ENCODE measurements at places on chromosomes 16 and 17.

- no peak for DNase-seq
Observed at GRCh38 chr17:21374441-21375161, 1.6 kb upstream of the KCNJ12 start.

DNA sequence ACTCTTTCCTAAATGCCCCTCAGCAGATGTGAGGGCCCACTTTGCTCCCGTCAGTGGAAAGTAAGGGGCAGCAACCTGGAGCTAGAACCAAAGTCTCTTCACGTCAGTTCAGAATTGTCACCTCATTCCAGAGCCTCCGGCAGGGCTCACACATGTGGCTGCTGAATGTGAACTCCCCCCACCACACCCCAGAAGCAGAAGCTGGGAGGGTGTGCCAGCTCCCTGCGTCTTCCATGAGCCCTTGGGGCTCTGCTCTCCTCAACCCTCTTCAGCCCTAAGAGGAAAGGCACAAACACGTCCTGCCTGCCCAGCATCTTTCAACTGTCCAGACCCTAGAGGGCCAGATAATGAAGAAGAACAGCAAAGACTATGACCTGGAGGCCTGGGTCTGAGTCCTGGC is 105.3 kb downstream of the SALL1 start:
- no peak for DNase-seq

DNA sequence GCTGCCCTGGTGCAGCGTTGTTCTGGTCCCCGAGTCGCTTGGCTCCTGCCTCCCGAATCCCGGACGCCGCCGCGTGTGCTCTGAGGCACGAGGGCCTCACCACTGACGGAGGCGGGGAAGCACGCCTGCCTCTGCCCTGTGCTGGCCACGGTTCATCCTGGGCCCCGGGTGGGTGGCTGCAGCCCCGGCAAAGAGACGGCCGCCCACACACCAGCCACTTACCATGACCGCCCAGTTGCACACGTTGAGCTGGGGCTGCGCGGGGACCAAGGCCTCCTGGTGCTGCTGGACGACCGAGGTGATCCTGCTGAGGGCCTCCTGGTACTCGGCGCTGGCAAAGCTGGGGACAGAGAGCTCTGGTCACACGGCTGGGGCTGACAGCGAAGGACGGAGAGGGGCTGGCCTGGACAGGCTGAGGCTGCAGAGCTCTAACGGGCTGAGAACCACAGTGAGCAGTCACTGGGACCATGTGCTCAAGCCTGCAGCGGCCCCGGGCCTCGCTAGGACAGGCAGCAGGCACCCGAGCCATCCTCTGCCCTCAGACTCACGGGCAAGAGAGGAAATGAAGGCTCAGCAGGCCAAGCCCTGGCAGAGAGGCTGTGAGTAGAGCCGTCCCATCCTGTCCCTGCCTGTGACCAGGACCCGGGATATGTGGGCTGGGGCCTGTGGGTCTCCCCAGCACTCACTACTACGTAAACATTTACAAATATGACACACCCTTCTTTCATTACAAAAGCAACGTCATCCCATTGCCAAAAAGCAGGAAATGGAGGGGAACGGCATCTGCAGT is 6.3 kb upstream of the APRT start:
- DNase-seq: no peak

- DNase-seq: no peak
Observed at GRCh38 chr17:4782652-4783051, 3.5 kb downstream of the VMO1 start.

GRCh38 chr17:10742431-10742830 is 12.6 kb upstream of the TMEM220 start:
- no peak for DNase-seq

DNA sequence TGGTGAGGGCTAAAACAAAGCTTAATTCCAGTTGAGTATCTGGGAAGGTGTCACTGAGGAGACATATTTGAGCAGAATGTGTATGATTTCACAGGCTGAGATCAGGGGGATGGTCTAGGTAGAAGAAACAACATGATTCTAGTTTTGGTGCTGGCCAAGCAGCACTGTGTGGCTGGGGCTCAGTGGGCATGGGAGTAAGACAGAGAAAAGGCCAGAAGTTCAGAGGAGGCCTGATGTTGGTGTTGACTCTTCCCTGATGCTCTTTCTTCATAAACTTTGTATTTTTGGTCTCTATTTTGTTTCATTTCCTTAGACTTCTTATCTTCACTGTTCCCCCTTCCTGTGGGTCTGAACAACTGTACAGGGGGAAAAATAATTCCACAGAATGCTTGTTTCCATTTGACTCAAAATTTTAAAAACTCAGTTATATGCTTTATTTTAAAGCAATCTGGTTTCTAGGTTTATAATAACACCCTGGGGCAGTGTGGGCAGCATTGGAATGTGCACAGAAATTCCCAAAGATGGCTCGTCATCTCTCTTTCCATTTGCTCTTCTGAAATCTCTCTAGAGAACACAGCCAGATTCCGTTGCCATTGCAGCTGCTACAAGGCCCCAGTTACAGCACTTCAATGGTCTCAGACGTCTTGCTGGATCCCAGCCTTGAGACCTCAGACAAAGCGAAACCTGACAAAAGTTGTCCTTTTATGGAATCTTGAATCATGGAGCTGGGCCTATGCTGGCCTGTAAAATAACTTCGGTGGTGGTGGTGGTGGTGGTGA is 68.3 kb downstream of the SNX11 start:
- peak; percentile 44 for DNase-seq

- DNase-seq: no peak
Observed at GRCh38 chr17:21475571-21475970, 99.4 kb downstream of the KCNJ12 start.

DNA sequence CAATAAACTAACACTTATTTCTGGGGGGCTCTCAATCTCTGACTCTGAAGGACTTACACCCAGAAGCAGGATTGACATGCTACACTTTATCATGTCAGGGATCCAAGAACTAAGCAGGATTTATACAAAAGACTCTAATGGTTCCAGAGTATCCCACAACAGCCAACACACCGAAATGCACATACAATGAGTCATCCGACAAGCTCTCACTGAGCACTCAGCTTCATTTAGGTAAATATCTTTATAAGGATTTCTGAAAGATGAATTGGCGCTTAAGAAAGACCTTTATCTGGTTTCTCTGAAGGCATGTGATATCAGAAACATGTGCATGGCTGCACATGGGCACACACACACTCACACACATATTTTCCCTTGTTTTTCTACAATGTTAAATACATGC is 77.2 kb downstream of the TOX3 start:
- DNase-seq: no peak

- DNase-seq: no peak
Observed at GRCh38 chr17:4708436-4708835, 2.0 kb upstream of the ARRB2 start.

GRCh38 chr17:19650826-19651225 is 2.3 kb downstream of the ALDH3A2 start:
- DNase-seq: no peak

DNA sequence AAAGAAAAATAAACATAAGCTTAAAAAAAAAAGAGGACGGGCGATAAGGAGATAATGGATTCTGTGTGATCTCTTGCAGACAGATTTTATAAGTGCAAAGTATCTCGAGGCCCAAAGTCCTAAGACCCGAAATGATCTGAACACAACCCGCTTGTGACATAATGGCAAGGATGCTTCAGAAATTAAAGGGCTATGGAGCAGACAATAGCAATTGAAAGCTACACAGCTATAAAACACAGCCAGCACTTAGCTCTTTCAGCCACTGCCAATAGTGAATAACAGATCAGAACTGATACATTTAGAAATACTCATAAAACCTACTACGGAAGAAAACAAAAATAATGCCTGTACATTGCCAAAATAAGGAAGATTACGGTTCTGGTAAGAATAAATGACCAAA is 117.5 kb downstream of the ZFHX3 start:
- no peak for DNase-seq

DNA sequence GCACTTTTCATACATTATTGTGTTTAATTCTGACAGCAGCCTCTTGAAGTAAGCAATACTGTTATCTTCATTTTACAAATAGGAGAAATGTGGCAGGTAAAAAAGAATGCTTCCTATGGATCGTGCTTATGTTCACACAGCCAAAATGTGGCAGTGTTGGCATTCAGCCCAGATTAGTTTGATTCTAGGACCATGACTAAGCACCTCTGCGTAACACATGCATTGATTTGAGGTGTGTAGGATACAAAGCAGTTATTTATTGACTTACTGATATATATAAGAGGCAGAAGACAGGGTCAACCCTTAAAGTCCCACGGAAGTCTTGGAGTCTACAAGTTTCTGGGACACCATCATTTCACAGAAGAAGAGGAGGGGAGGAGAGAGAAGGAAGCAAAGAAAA is 1144.4 kb upstream of the GOT2 start:
- DNase-seq: no peak
